GM04503 (cell line): ENCODE measurements at places on chromosomes 6 and 20.
A peak's percentile ranks its signal among the peaks of the same experiment; 100 is the strongest.

DNA sequence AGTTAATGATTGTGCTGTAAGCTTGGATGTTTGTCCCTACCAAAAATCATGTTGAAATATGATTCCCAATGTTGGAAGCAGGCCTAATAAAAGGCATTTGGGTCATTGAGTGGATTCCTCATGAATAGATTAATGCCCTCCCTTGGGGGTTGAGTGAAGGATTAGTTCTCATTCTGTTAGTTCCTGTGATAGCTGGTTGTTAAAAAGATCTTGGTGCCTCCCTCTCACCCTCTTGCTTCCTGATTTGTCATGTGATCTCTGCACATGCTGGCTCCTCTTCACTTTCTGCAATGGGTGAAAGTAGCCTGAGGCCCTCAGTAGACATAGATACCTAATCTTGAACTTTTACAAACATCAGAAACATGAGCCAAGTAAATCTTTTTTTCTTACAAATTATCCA is 115.6 kb upstream of the HCRTR2 start:
- DNase-seq: no peak

GRCh38 chr6:7172649-7173048 is 64.9 kb downstream of the RREB1 start:
- peak; percentile 62 for DNase-seq

- no peak for DNase-seq
Observed at GRCh38 chr6:170296746-170297575, 6.1 kb upstream of the DLL1 start.

GRCh38 chr6:144285798-144286502 is 815 bp downstream of the UTRN start:
- peak; percentile 28 for DNase-seq

DNA sequence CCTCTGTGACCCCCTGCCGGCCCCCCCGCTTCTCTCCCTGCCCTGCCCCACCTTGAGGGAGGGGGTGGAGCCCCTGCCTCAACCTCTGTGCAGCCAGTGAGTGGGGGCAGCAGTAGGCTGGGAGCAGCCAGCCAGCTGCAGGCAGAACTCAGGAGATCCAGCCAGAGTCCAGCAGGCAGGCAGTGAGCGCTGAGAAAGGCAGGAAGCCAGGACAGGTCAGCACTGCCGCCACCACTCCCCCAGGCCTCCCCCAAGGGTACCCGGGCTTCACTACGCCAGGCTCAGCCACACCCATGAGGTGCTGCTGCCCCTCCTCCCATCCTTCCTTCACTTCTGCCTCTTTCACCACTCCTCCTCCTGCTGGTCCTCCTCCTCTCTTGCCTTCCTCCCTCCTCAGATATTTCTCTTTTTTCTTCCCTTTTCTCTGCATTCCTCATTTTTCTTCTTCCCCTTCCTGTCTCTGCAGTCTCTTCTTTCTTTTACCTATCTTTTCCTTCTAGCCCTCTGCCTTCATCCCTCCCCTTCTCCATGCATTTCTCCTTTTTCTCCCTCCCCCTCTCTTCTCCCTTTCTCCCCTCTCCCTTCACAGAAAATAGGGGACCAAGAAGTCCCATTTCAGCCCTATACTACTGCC is 11.5 kb downstream of the TMEM63B start:
- no peak for DNase-seq

DNA sequence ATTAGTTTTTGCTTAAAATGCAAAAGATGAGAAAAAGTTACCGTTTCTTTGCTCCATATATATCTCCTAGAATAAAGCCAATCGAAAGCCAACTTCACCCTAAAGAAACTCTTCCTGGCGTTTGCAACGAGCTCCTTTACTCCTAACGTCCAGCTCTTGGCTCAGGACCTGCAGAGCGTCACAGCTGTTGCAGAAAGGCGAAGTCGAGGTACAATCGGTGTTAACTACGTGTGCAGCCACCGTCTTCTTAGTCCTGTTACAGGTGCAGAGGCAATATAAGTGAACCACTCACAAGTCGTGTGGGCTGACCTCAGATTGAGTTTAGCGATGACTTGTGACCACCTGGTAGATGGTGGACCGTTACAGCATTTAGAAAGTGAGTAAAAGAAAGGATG is 113.1 kb downstream of the TRIM27 start:
- DNase-seq: no peak

- no peak for DNase-seq
Observed at GRCh38 chr20:61321481-61321880, 69.4 kb downstream of the CDH4 start.

- no peak for DNase-seq
Observed at GRCh38 chr6:3501826-3502500, 45.1 kb upstream of the SLC22A23 start.

DNA sequence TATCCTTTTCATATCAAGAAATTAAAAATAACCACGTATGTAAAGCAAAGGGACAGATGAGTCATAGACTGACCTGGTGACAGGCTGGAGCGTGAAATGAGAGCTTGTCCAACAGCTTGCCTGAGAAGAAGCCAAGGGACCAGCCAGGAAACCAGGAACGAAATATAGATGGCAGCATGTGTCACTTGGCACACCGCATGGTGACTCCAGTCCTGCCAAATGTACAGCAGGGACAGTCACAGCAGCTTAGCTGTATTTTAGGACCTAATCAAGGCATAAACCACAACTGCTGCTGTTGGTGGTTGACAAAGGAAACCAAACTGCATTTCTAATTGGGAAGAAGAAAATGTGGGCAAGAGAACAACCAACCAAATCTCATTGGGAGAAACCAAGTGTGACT is 755.0 kb downstream of the TFAP2A start:
- DNase-seq: no peak

DNA sequence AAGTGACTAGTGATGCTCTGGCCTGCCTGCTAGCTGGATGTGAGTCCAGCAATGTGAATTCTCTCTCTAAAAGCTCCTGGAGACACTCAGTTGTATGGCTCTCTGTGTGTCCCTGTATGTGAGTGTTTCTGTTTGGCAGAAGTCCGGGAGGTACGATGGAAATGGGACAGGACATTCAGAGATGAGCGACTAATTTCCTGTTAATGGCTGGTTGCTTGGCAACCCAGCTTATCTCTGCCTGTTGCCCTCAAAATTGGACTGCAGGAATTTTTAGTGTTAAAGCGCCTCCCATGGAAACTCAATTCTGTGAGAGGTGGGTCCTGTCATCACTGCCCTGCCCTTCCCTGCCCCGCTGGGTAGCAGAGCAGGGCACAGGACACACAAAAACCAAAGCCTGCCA is 136.8 kb upstream of the LRFN2 start:
- no peak for DNase-seq

GRCh38 chr6:79557673-79558467 is 20.6 kb upstream of the LCA5 start:
- no peak for DNase-seq

GRCh38 chr20:51526754-51527153 is 15.8 kb downstream of the NFATC2 start:
- DNase-seq: no peak

DNA sequence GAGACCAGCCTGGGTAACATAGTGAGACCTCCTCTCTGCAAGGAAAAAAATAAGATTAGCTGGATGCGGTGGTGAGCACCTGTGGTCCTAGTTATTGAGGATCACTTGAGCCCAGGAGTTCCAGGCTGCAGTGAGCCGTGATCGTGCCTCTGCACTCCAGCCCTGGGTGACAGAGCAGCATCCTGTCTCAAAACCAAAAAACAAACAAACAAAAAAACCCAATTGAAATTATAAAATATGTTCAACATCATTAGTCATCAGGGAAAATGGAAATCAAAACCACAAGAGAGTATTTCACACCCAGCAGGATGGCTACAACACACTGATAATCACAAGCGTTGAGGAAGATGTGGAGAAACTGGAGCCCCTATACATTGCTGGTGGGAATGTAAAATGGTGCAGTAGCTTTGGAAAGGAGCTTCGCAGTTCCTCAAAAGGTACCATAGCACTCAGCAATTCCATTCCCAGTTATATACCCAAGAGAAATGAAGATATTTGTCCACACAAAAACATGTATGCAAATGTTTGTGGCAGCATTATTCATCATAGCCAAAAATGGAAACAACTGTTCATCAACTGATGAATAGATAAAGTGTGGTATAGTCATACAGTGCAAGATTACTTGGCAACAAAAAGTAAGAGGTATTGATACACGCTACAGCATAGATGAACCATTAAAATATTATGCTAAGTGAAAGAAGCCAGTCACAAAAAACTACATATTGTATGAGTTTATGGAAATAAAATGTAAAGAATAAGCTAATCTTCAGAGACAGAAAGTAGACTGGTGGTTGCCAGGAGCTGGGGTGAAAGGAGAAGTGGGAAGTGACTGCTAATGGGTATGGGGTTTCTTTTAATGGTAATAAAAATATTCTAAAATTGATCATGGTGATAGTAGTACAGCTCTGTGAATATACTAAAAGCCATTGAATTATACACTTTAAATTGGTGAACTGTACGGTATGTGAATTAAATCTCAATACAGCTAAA is 38.7 kb upstream of the RIPOR2 start:
- no peak for DNase-seq

DNA sequence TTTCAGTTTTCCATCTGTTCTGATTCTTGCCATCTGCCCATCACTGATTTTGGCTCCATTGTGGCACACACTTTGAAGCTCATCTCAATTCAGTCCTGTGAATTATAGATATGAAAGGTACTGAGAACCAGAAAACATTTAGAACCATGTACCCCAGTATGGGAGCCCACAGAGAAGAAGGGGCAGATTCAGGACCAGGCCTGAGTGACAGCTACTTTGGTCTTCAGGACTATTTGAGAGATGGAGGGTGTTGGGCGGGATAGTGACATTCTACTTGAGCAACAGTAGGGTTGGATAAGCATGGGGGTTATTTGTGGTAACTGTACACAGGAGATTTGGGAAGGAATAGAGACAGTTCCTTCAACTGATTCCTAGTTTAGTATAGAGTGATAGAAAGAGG is 259.2 kb upstream of the MANEA start:
- DNase-seq: no peak

DNA sequence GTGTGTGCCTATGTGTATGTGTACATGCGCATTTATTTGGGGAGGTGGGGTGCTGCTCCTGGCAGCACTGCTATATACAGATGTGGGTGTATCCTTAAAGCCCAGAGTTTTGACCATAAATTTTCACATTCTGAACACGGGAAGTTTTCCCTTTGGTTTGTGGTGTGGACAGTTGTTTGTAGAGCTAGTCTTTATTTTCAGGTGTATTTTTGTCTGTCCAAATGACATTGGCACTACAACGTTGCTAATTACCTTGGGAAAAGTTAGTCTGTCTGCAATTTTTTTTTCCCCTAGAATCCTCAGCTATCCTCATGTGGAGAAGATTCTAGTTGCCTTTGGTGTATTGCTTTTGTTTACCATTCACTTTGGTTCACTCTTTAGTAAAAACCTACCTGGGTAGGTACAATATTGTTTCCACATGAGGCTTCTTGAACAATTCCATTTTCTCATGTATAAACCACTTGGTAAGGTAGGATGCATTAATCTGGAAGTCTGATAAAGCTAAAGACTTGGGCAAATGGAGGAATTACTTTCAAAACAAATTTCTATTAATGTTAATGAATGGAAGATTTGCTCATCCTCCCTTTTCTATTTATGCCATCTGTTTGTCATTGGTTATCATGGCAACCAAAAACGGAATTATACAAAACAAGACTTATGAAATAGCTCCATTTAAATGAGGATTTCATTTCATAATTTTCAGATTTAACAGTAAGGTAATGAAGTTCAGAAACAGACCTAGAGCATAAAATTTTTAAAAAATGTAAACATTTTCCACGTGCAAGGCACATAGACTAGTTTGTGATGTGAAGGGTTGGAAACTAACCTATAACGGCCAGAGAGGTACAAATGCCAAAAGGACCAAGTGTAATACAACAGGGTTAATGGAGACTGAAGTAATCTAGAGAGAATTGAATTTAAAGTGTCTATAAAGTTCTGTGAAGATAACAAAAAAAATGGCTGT is 3.9 kb downstream of the CCN2 start:
- DNase-seq: peak; percentile 57

DNA sequence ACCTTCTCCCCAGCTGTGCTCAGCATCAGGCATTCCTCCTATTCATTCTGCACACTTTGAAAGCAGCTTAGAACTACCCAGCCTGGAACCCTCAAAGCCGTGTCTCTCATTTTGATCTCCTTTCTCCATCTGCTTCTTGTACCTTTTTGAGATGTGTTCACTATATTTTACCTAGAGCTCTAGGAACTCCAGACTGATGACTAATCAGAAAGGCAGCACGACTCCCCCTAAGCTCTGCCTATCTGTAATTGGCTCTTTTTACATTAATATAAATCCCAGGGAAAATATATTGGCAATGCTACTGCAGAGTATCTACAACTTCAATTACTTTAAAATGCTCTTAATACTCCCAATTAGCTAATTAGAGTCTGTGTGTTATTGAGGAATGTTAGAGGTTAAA is 671.5 kb downstream of the CBLN4 start:
- no peak for DNase-seq

DNA sequence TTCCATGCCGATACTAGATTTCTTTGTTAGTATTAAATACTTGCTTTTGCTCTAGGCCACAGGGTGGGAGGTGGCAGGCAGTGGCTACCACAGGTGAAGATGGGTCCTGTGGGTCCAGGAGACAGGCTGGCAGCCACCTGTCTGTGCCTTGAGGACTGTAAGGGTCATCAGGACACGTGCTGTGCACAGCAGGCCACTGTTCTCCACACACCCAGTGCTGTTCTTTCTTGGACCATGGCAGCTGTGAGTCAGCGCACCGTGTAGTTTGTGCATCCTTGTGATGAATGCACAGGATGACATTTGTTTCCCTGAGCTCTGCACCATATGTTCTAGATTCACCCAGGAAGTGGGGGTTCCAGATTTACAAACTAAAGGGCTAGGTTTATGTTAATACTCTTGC is 317.0 kb downstream of the ZFAND3 start:
- DNase-seq: no peak
